A549 treated with ZK216348 at 1 μM for 4 hours (cell line): ENCODE measurements at places on chromosomes 6 and 20. TPM values are rescaled to one million over a fixed set of nuclear protein-coding genes. Genes with fewer than 3 reads are reported as not detected.

FAM209B gene
- 0.34 to 1.00 TPM (median 0.75 TPM) in 4 of 5 replicates, not detected in the other for total RNA-seq

SLC25A27 gene
- 0.40 to 0.98 TPM (median 0.57 TPM) in 5 replicates for total RNA-seq

TRIM15 gene
- total RNA-seq, result 0.09 TPM in 1 of 5 replicates, not detected in the others

EYA2 gene
- total RNA-seq, result 2.4 to 3.8 TPM (median 2.6 TPM) in 5 replicates

PDE10A gene
- 27.5 to 33.7 TPM (median 30.1 TPM) in 5 replicates for total RNA-seq

EBF4 gene
- 2.3 to 2.7 TPM (median 2.4 TPM) in 5 replicates for total RNA-seq

BHLHE23 gene
- not detected in 5 replicates for total RNA-seq

RAB44 gene
- total RNA-seq, result 0.06 to 0.09 TPM (median 0.07 TPM) in 3 of 5 replicates, not detected in the others

TMEM244 gene
- not detected in 5 replicates for total RNA-seq

RRAGD gene
- total RNA-seq, result 2.9 to 5.6 TPM (median 3.7 TPM) in 5 replicates

SLC26A8 gene
- total RNA-seq, result not detected in 5 replicates

LRRC1 gene
- total RNA-seq, result 4.6 to 7.0 TPM (median 5.9 TPM) in 5 replicates

FOXF2 gene
- 17.5 to 29.8 TPM (median 25.5 TPM) in 5 replicates for total RNA-seq

GSTA2 gene
- 0.21 to 0.24 TPM in 2 of 5 replicates, not detected in the others for total RNA-seq

SIRPD gene
- total RNA-seq, result not detected in 5 replicates

C6orf118 gene
- total RNA-seq, result 0.12 to 0.34 TPM (median 0.28 TPM) in 4 of 5 replicates, not detected in the other

DUSP22 gene
- total RNA-seq, result 10.8 to 14.6 TPM (median 13.2 TPM) in 5 replicates

HRH3 gene
- not detected in 5 replicates for total RNA-seq

ZBTB22 gene
- 2.1 to 5.4 TPM (median 4.1 TPM) in 5 replicates for total RNA-seq

ZNF318 gene
- 3.7 to 6.0 TPM (median 5.2 TPM) in 5 replicates for total RNA-seq

PDE7B gene
- 0.57 to 1.3 TPM (median 0.97 TPM) in 5 replicates for total RNA-seq

GHRH gene
- total RNA-seq, result not detected in 5 replicates

NKAPL gene
- not detected in 5 replicates for total RNA-seq

SIRPG gene
- not detected in 5 replicates for total RNA-seq

IL17A gene
- total RNA-seq, result not detected in 5 replicates

BMP6 gene
- 12.7 to 21.8 TPM (median 19.4 TPM) in 5 replicates for total RNA-seq

PRDM13 gene
- total RNA-seq, result 0.45 to 1.2 TPM (median 0.99 TPM) in 5 replicates

CRISP2 gene
- not detected in 5 replicates for total RNA-seq

HLA-DQA1 gene
- total RNA-seq, result not detected in 5 replicates

MEP1A gene
- total RNA-seq, result not detected in 5 replicates

FAM83C gene
- 0.07 to 0.15 TPM (median 0.12 TPM) in 4 of 5 replicates, not detected in the other for total RNA-seq

BNIP5 gene
- total RNA-seq, result not detected in 5 replicates

NNAT gene
- total RNA-seq, result not detected in 5 replicates

NOP56 gene
- 582 to 773 TPM (median 606 TPM) in 5 replicates for total RNA-seq

GLP1R gene
- not detected in 5 replicates for total RNA-seq

PAK5 gene
- not detected in 5 replicates for total RNA-seq

GJA10 gene
- not detected in 5 replicates for total RNA-seq

SESN1 gene
- 7.2 to 10.7 TPM (median 10.2 TPM) in 5 replicates for total RNA-seq

RALGAPB gene
- 11.2 to 20.0 TPM (median 17.7 TPM) in 5 replicates for total RNA-seq

GSTA3 gene
- total RNA-seq, result not detected in 5 replicates

AHCY gene
- total RNA-seq, result 262 to 337 TPM (median 335 TPM) in 5 replicates

TRIM10 gene
- total RNA-seq, result not detected in 5 replicates

FRS3 gene
- 1.5 to 3.3 TPM (median 2.3 TPM) in 5 replicates for total RNA-seq

MDFI gene
- 0.53 to 0.86 TPM (median 0.75 TPM) in 5 replicates for total RNA-seq

KIF6 gene
- total RNA-seq, result 0.11 to 0.45 TPM (median 0.13 TPM) in 4 of 5 replicates, not detected in the other

SLC32A1 gene
- not detected in 5 replicates for total RNA-seq

PBOV1 gene
- not detected in 5 replicates for total RNA-seq

PIGT gene
- 73.9 to 102 TPM (median 98.5 TPM) in 5 replicates for total RNA-seq

NKAIN4 gene
- 4.6 to 8.9 TPM (median 5.2 TPM) in 5 replicates for total RNA-seq

PGBD1 gene
- total RNA-seq, result 3.8 to 6.1 TPM (median 5.0 TPM) in 5 replicates

ABHD16B gene
- not detected in 5 replicates for total RNA-seq
